ENCODE measurements at places on chromosomes 7 and 10.

- no peak for ATAC-seq
These were observed 44.5 kb upstream of the COMTD1 start for GRCh38 chr10:75280236-75280635.

GRCh38 chr7:2371329-2371728 lies 16.7 kb downstream of the EIF3B start:
- no peak for ATAC-seq

DNA sequence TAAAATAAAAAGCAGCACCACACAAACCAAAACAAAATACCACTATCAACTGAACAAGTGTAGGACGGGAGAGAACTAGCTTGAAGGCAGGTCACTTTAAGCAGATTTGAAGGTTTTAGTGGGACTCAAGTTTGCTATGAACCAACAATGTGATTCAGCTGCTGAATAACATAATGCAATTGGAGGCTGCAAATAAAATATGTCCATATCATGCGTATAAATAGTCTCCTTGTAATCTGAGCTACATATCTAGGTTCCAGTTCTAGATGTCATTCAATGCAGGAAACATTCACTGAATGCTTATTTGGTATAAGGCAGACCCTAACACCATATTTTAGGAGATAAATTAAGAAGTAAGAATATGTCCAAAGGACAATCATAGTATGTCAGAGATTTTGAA lies 81.4 kb upstream of the KCNIP2 start:
- no peak for ATAC-seq

DNA sequence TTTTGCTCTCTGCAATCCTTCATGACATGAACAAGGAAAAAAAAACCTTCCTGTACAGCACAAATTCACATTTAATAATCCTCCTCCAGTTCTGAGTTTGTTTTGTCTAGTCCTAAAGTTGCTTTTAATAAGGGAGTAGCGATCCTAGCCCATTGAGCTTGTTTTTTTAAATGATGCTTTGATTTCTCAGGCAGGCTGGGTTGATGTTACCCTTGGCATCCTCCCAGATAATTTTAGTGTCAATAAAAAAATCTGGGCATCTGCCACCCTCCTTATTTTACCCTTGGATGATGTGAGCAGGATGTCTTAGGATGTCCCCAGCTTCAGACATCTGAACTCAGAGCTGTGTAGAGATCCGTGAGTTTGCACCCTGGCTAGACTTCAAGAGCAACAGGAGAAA lies 33.9 kb upstream of the PROSER2 start:
- ATAC-seq, result no peak

- ATAC-seq, result no peak
These were observed 3.8 kb downstream of the LMTK2 start for GRCh38 chr7:98110249-98111022.

DNA sequence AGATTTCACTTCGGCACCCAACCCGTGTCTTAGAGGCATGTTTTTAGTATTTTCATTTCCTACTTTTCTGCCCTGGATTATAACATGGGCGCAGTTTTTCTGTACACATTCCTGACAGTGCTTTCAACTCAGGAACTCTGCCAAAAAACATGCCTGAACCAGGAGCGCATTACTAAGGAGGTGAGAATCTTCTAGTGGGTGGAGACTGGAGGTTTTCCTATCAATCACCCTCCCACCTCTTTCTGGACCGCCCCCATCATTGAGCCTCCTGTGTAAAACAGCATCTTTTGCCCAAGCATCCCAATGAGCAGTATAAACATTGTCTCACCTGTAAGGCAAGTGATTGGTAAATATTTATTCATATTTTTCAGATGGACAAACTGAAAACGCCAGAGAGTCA lies 53.2 kb downstream of the STK17A start:
- ATAC-seq, result no peak

GRCh38 chr7:13542451-13542850 lies 447.0 kb downstream of the ETV1 start:
- ATAC-seq, result no peak

DNA sequence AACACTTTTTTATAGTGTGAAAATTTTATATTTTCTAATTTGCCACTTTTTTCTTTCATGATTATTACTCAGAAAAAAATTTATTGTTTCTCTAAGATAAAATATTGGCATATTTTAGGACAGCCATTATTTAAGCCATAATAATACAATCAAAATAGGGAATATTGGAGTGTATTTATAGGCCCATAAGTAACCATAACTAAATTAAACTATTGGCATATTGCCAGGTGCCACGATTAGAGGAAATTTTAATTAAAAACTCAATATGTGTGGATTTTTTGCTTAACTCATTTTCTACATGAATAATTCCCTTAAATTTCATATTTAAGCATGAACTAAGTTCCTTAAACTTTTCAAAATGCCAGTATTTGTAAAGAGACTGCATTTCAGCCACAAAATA lies 587.8 kb downstream of the IPMK start:
- ATAC-seq, result no peak

- no peak for ATAC-seq
These were observed 66.4 kb downstream of the ZNF503 start for GRCh38 chr10:75335191-75335590.

DNA sequence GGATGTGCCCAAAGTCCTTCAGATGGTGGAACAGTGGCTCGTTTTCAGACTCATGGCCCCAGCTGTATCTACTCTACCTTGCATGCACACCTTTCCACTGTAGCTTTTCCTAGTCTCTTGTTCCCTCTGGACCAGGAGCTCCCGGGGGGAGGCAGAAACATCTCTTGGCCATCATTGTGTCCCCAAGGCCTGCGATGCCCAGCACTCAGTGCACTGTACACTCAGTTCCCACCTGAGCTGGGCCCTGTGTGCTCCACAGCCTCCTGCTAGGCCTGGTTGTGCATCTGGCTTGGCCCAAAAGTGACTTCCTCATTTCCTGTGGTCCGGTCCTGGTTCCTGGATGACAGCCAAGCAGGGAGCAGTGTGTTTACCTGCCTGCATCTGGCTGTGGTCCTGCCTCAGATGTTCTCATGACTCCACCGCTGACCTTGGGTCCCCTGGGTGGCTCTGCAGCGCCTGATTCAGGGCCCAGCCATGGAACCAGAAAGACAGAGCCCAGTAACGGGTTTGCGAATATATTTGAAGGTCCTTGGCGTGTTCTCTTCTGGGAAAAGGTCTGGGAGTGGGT lies 9.9 kb upstream of the DOCK1 start:
- ATAC-seq, result no peak

- no peak for ATAC-seq
These were observed 95.7 kb downstream of the POU6F2 start for GRCh38 chr7:39073432-39073831.

GRCh38 chr7:21939858-21940372 lies 5.8 kb downstream of the CDCA7L start:
- ATAC-seq, result no peak

DNA sequence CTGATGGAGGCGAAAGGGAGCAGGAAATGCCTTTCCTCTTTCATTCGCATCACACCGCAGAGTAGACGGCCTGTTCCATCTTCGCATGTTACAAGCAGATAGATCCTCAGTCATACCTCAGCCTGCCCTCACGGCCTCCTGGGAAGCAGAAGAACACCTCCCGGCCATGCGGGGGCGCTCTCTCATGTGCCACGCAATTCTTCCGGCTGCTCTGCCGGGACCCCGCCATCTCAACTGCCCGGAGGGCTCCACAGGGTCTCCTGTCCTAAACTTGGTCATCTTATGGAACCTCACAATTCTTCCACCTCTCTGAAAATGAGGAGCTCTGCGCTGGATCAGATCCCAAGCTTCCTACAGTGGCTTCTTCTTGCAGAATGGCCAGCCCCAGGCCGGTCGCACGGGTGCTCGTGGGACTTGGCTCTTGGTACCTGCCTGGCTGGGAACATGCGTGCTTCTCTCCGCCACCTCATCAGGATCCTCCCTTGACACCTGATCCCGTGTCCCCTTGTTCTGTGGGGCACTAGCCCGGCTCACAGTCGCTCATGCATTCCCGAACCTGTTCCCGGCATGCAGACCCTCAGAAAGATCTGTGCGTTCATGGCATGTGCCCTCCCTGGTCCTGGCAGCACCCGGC lies 262.8 kb upstream of the SHH start:
- no peak for ATAC-seq

GRCh38 chr10:97024168-97025073 lies 161.3 kb downstream of the SLIT1 start:
- ATAC-seq, result no peak

- no peak for ATAC-seq
These were observed 534 bp downstream of the PSMA2 start for GRCh38 chr7:42931447-42931833.

GRCh38 chr7:133301444-133301843 lies 48.6 kb downstream of the EXOC4 start:
- no peak for ATAC-seq

- no peak for ATAC-seq
These were observed 33.2 kb downstream of the ABCC2 start for GRCh38 chr10:99815621-99816020.

DNA sequence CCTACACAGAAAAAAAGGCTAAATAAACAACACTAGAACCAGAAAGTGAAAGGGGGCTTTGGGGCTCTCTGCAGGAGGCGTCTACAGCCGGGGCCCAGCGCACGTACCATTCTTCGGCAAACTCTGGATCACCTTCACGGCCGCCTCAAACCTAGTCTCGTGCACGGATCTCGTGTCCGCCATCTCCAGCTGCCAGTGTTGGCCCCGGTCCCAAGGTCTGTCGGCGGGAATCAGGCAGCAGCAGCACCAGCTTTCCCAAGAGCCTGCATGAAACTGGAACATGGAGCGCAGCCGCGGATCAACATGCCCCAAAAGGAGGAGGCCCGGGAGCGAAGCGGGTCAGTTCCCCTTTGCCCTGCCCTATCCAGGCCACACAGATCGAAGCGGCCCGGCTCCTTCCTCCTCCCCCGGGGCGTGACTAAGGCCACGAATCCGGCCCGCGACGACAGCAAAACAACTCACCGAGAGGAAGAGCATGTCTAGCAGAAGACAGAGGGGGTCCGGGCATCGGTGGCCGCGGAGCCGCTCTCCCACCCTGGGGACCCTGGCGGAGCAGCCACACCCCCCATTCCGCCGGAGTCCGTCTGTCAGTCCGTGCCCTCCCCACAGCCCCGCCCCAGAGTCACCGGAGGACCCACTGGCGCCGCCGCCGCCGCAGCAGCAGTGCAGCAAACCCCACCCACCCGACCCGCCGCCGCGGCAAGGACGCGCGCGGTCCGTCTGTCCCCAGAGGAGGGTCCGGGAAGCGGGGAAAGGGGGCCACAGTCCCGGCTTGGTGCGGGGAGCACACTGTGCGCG lies at the start of gene ACBD5:
TSS of gene ACBD5 (minus strand) at position 586 of the 798 bp plus-strand sequence. CDS start at position 477, 109 bp downstream.
- peak; percentile 67 for ATAC-seq

- no peak for ATAC-seq
These were observed 11.6 kb downstream of the SLC29A4 start for GRCh38 chr7:5294169-5294987.

DNA sequence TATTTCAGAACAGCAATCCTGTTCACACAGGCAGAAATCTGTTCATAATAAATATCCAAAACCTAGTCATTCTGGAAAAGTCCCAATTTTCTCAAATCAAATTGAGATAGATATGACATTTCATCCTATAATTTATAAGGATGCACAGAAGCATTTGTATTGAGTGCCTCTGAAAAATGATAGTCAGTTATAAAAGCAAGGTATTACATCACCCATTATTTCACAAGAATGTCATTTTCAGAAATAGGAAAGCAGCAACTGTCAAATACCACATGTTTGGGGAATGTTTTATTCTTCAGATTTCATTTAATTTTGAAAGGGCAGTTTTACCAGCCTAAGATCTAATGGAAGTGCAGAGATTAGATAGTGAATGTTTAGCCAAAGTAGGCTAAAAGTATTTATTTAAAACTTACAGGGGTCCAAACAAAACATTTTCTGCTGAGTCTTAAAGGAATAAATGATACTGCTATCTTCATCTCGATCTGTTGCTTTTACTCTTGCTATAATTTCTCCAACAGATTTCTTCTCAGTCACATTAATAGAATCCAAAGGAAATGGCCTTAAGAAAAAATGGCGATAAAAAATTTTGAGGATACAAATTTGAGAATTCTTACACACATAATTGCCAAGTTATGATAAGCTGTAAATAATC lies 185.8 kb downstream of the HGF start:
- no peak for ATAC-seq

DNA sequence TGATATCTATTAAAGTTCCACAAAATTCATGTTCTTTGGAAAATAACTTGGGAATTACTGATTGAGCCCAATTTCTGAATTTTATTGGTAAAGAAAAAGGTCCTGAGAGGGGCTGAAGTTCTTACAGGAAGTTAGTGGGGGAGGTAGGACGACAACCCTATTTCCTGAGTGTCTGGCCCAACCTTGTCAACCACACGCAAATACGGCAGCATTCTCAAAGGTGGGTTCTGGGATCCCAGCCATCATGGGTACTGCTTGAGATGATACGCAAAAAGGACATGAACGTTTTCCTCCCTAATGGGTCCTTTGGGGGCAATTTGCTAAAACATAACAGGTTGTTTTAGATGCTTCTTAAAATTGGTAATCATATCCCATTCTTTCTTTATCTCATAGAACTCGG lies 2.7 kb upstream of the PDCD4 start:
- no peak for ATAC-seq

GRCh38 chr7:105101864-105102263 lies 87.9 kb downstream of the KMT2E start:
- ATAC-seq, result no peak

DNA sequence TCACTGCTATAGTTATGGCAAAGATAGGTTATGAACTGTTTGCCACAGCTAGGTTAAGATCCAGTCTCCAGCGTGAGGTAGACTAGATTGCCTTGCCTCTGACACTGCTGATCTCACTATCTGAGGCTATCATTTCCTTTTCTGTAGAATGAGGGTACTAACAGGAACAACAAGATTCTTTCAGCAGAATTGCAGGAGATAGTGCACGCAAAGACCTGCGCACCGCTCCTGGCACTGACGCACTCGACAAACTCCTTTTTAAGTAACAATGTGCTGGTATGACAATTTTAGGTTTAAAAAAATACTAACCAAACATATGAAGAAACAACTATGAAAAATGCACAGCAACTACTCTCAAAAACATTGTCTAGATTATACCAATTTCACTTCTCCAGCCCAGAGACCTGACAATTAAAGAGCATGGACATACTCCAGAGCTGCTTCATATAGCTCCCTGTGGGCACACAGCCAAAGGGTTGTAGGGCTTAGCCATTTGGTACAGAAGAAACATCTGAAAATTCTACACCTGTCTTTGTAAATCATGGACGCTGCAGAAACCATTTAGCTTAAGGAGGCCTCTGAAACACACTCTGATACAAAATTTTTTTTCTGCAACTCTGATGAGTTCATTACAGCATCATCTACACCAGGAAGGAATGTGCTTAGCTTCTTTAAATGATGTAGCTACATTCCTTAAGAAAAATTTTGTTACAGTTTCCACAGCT lies 7.8 kb downstream of the ADAM12 start:
- no peak for ATAC-seq

GRCh38 chr7:93830141-93830925 lies 60.2 kb downstream of the TFPI2 start:
- ATAC-seq, result no peak

DNA sequence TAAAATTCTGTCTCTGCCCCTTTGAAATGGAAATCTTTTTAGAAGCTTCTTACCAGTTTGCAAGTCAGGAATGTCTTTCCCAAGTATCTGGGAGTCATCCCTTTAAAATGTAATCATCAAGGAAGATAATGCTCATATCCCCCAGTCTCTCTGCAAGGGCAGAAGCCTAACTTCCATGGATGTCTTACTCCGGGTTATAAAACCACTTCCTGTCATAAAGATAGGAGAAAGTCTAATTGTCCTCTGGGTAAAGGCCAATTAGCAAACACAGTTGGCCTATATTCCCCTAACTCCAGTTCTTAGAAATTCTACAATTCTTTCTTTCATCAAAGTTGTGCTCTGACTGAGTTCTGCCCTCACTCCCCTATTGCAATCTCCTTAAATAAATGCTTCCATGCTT lies 1631.5 kb upstream of the LRRTM3 start:
- no peak for ATAC-seq

Data from activated T-helper 17 cell treated with anti-CD3 and anti-CD28 coated beads, Interleukin-2, amount 50 U/mL, for 72 hours (primary cell).